ENCODE measurements at places on chromosomes 3 and 15. TPM values are rescaled to one million over a fixed set of nuclear protein-coding genes. Genes with fewer than 3 reads are reported as not detected.

Gene CLDN16
- total RNA-seq: not detected

Gene HCLS1
- total RNA-seq: 0.46 TPM

Gene GOLGA8N
- 3.7 TPM for total RNA-seq

Gene FBXW12
- 0.30 TPM for total RNA-seq

Gene TLR9
- total RNA-seq: not detected

Gene TNNC1
- total RNA-seq: 1.6 TPM

Gene FAM240A
- total RNA-seq: not detected

Gene FAM107A
- 1.6 TPM for total RNA-seq

Gene CCR2
- total RNA-seq: not detected

Gene ISG20
- 3.8 TPM for total RNA-seq

Gene SOX2
- total RNA-seq: 147 TPM

Gene C3orf20
- total RNA-seq: 0.09 TPM

Gene ADAMTS9
- 62.0 TPM for total RNA-seq

Gene CGNL1
- total RNA-seq: 5.1 TPM
